ENCODE measurements at places on chromosomes 5 and 9.

GRCh38 chr5:116872486-116872885 lies 297.9 kb upstream of the SEMA6A start:
- H3K27ac ChIP-seq = no peak overlapping the region
- H3K4me1 ChIP-seq = no peaks in the 10 kb centered on the region
- no peaks in the 10 kb centered on the region for H3K27me3 ChIP-seq
- DNase-seq = no peak
- no peak overlapping the region for H3K4me3 ChIP-seq
- H3K36me3 ChIP-seq = no peaks in the 10 kb centered on the region

DNA sequence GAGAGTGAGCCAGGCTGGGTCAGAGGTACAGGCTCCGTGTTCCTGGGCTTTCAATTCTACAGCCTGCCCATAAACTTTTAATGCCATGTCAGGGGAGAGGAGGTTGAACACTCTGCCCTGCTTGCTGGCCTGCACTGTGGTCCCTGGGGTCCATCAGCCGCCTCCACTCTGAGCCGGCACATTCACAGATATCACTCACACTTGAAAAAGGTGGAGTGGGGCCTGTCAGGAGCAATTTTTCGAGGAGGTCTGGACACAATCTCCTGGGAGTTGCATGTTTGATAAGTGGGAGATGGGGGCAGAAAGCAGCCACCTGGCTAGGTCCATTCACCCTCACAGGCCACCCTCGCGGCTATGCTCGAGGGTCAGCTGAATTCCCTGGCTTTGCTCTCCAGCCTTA lies 22.9 kb downstream of the S1PR3 start:
- peaks cover 7% of the 10 kb centered on the region for H3K27me3 ChIP-seq
- H3K27ac ChIP-seq = no peak overlapping the region
- DNase-seq = no peak
- peaks cover 2% of the 10 kb centered on the region for H3K4me1 ChIP-seq
- no peak overlapping the region for H3K4me3 ChIP-seq

DNA sequence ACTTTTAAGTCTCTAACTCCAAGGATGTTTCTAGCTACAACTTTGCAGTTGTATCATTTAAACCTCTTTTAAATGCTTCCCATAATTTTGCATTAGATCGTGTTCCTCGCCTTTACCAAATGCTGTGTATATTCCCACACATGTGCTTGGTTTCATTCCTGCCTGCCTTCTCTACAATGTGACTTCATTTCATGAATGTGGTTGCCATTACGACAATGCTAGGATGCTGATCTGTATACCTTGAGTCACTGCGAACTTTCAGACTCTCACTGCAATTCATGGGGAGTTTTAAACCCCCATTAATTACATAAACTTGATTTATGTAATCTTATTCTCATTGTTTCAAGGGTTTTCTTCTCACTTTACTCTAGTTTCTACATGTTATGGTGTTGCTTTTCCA lies 50.3 kb downstream of the UBE2QL1 start:
- peak; percentile 20 for DNase-seq
- peaks cover 25% of the 10 kb centered on the region for H3K27me3 ChIP-seq
- no peak overlapping the region for H3K27ac ChIP-seq
- H3K36me3 ChIP-seq = no peaks in the 10 kb centered on the region
- peaks cover 35% of the 10 kb centered on the region for H3K4me1 ChIP-seq

DNA sequence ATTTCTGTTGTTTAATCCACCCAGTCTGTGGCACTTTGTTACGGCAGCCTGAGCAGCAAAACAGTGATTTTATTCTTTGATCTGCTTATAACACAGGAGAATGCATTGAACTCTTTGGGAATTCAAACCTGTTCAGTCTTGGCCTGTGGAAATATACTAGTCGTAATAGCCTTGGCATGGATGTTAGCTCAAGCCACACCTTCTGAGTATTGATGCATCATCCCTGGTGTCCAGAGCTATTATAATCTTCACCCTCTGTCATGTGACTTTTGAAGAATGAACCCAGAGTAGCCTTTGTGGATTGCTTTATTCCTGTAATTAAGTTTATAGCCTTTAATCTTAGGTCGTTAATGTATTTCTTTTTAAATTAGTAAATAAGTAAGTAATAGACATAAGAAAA lies 50.8 kb upstream of the TEX48 start:
- peaks cover 30% of the 10 kb centered on the region for H3K4me1 ChIP-seq
- no peak for DNase-seq
- H3K27me3 ChIP-seq = no peaks in the 10 kb centered on the region
- H3K36me3 ChIP-seq = peaks cover 14% of the 10 kb centered on the region
- no peak overlapping the region for H3K27ac ChIP-seq

DNA sequence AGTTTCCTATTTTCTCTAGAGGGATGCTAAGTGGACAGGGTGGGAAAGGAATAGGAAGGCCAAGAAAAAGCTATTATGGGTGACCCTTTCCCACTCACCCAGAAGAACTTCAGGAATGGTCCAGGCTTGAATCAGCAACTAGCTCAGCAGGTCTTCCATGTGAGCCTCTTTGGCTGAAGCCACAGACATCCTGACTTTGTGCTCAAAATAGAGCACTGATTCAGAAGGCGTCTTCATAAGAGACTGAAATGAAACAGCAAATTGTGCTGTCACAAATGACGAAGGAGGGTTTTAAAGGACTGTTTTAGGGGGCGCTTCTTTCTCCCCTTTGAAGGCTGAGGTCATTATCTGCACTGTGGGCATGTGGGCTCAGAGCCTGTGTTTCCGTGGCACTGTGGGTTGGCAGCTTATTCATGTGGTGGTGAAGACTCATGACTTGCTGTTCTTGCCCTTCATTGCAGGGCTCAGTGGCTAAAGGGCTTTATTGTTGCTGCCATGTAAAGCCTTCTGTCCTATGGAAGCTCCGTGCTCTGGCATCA lies 65.8 kb upstream of the NFIL3 start:
- H3K27me3 ChIP-seq = peaks cover 31% of the 10 kb centered on the region
- no peak overlapping the region for H3K27ac ChIP-seq
- no peaks in the 10 kb centered on the region for H3K36me3 ChIP-seq
- H3K4me3 ChIP-seq = no peak overlapping the region
- no peak for DNase-seq

- peaks cover 4% of the 10 kb centered on the region for H3K4me1 ChIP-seq
- no peaks in the 10 kb centered on the region for H3K36me3 ChIP-seq
- no peaks in the 10 kb centered on the region for H3K27me3 ChIP-seq
- H3K27ac ChIP-seq = no peak overlapping the region
- no peak for DNase-seq
Measured at GRCh38 chr9:112553256-112553826, 66.7 kb downstream of the KIAA1958 start.

GRCh38 chr9:116360989-116361388 lies 207.4 kb downstream of the PAPPA start:
- no peak overlapping the region for H3K4me3 ChIP-seq
- no peaks in the 10 kb centered on the region for H3K27me3 ChIP-seq
- H3K36me3 ChIP-seq = no peaks in the 10 kb centered on the region
- H3K27ac ChIP-seq = no peak overlapping the region
